ENCODE measurements at places on chromosomes 2 and 18.
A peak's percentile ranks its signal among the peaks of the same experiment; 100 is the strongest.

DNA sequence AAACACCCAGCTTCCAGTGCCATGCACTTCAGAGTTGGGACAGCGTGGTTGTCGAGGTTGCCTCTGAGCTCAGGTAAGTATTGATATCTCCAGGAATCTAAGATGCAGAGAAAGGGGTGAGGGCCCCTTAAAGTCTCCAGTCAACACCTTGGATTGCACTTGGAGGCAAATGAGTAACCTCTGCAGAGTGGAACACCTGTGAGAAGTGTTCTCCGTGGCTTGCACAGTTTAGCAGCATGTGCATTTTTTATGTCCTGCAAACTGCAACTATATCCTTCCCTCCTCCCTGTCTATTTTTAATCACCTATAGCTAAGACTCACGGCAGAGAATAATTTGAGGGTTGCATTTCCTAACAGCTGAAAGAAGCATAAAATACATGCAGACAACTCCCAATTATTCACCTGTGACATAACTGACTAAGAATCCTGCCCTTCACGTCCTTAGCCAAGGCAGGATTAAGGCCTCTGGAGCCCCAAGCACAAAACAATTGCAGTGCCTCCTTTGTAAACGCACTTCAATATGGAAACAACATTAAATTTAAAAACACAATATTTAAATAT lies 1.6 kb upstream of the ZNF385B start:
- DNase-seq: no peak

DNA sequence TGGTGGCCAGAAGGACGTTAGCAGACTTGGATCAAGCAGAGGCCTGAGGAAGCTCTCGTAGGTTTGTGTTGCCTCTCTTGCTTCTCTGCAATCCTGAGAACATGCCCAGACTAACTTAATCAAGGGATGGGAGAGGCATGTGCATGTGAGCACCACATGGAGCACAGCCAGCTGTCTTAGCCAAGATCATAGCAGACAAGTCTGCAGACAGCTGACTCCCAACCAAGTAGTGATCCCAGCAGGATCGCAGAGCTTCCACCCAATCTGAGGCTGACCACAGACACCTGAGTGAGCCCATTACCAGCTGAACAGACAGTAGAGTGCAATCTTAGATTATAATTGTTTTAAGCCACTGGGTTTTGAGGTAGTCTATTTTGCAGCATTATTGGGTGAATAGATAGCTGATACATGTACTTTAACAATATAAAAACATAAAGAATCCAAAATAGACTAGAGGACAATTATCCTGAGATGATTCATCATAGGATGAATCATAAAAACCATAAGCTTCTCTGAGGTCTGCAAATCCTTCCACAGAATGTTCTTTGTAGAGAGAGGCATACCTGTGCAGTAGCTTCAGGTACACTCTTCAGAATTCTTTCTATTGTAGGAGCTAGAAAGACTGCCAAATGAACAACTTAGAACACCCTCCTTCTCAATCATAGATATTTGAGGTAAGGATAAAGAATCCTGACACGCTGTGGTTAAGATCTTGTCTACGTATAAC lies 25.2 kb upstream of the FAM110C start:
- no peak for DNase-seq

- DNase-seq: no peak
Measured at GRCh38 chr2:85585781-85586105, 1.5 kb downstream of the VAMP5 start.

DNA sequence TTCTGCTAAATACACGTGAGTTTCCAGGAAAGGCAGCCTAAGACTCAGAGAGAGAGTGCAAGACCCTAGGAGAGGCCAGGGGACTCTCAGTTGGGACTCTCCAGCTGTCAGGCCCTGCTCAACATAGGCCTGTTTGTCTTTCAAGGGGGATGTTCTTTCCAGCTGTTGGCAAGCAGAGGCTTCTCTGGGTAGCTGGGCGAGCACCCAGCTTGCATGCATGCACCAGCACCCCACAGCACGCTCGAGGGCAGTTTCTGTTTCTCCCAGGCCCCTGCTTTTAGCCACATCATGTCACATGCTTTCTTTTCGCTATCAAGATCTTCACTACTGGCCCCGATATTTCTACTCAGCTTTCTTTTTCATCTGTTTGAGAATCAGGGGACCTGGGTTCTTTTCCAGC lies 479.3 kb upstream of the HS6ST1 start:
- no peak for DNase-seq

- no peak for DNase-seq
Measured at GRCh38 chr2:71664161-71664560, 210.8 kb downstream of the DYSF start.

GRCh38 chr2:30046979-30047378 lies 99.8 kb upstream of the YPEL5 start:
- DNase-seq: no peak

DNA sequence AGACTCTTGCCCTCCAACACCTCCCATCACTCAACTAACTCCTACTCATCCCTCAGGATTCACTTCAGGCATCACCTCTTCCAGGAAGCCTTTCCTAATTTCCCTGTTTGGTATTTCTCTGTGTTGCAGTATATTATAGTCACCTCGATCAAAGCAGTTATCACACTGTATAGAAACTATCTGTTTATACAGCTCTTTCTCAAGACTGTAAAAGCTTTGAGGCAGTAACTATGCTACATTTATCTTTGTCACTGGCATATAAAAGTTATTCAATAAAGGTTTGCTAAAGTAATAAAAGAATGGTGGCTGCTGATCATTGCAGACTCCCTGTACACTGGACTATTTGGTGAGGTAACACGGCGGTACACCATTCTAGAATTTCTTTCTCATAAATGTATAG lies 284.9 kb downstream of the PAX3 start:
- DNase-seq: no peak

- DNase-seq: no peak
Measured at GRCh38 chr18:27363872-27364271, 178.8 kb upstream of the CHST9 start.

GRCh38 chr2:172208791-172209325 lies 106.2 kb upstream of the DLX2 start:
- peak; percentile 57 for DNase-seq

- DNase-seq: no peak
Measured at GRCh38 chr2:223759569-223760430, 77.6 kb downstream of the AP1S3 start.

GRCh38 chr2:172373076-172373475 lies 54.3 kb upstream of the ITGA6 start:
- DNase-seq: no peak

DNA sequence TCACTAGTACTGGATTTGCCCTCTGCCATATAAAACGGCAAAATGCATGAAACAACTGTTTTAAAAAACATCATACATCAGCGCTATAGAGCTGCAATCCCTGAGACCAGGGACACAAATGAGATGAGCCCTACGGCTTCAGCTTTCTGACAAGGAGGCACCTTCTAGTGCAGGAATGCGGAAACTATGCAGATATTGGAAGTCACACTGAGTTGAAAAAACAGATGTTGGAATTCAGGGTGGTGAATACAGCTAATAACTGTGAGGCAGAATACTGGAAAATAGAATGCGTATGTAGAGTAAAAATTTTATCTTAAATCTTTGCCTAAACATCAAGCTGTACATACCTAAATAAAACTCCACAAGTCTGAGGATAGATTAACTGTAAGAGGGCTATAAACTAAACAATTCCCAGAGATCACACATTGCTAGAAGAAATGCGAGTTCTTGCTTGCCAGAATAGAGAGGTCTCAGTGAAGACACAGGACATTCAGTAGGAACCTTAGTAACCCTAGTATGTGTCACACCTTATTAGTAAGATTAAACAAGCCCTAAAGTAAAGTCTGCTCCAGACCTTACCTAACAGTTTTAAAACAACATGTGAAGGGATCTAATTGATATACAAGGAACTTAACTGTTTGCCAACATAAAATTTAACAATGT lies 541.4 kb upstream of the DDX18 start:
- DNase-seq: no peak

DNA sequence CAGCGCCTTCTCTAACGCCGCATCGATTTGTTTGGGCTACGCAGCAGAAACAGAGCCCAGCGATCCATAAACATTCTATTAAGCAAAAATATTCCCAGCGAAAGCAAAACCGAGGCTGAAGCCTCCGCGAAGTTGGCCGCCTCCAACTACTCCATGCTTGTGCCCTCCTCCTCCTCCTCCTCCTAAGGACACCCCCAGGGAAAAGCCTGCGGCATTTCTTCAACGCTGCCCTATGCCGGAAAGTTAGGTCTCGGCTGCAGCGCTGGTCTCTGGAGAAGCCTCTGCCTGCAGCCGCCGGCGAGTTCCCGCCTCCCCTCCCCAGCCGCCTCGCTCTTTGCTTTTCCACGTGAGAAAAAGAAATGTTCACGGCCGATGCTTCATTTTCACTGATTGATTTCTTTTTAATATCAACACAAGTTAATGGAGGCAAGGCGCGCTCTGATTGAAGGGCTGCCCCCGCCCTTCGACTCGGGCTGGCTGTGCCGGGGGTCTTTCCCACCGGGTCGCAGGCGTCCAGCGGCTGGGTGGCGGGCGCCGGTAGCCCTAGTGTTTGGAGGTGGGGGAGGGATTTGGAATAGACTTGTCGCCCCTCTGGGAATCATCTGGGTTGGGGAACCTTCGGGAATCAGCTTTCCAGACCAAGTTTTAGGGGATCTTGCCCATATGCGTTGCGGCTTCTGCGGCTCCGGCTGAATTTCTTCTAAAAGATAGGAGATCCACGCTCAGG lies 3.9 kb downstream of the NRP2 start:
- DNase-seq: no peak

- DNase-seq: no peak
Measured at GRCh38 chr2:232931636-232932035, 61.6 kb downstream of the SNORC start.

DNA sequence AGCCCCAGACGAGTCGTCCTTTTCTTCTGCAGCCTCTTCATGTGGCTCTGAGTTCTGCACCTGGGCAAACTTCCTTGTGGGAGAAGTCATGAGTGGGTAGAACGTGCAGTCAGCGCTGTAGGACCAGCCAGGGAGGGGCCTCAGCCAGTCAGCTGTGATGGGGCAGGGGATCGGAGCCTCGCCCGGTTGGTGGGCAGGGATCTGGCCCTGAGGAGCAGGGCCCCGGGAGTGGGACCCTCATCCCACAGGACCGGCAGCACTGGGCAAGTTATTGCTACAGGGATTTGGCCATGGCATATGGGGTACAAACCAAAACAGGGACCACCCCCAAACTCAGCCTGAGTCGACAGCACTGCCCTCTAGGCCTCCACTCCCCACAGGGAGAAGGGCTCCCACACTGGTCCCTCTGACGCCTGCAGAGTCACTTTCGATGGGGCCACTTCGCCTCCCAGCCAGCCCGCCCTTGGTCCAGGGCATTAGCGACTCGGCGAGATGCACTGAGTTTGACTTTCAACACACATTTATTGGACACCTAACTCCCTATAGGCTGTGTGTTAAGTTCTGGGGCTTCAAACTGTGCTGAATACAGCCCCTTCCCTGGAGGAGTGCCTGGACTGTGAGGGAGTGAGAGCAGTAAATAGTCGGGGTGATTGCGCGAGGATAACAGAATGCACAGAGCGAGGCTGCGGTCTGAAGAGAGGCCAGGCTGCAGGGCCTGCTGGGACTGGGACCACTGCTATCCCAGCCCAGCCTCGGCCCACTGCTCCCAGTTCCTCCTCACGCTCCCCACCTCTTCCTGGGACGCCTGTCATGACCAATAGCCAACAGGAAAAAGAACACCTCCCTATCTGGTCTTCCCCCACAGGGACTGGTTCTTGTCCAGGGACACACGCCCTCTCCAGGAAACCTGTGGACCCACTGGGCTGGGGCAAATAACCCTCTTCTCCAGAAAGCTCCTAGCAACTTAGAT lies 55.9 kb downstream of the SDC1 start:
- DNase-seq: no peak

- no peak for DNase-seq
Measured at GRCh38 chr2:48496849-48497248, 33.1 kb upstream of the STON1 start.

DNA sequence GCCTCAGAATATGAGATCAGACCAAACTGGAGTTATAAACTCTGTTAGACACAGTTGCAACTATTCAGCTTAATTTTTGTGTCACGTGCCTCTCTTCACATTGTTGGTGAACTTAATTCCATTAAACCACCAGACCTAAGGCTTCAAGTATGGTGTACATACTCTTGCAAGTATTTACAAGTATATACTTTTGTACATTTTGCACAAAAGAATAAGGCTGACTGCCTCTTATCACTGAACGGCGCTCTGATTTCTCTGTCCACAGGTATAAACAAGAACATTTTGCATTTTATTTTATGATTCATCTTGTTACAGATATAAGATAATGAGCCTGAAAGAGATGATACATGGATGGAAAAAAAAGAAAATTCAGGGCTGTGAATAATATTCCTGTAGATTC lies 269.7 kb upstream of the ACVR2A start:
- DNase-seq: no peak

- peak; percentile 38 for DNase-seq
Measured at GRCh38 chr2:208373460-208374089, 33.0 kb upstream of the PTH2R start.

GRCh38 chr2:237309416-237309815 lies 104.5 kb downstream of the COL6A3 start:
- no peak for DNase-seq

DNA sequence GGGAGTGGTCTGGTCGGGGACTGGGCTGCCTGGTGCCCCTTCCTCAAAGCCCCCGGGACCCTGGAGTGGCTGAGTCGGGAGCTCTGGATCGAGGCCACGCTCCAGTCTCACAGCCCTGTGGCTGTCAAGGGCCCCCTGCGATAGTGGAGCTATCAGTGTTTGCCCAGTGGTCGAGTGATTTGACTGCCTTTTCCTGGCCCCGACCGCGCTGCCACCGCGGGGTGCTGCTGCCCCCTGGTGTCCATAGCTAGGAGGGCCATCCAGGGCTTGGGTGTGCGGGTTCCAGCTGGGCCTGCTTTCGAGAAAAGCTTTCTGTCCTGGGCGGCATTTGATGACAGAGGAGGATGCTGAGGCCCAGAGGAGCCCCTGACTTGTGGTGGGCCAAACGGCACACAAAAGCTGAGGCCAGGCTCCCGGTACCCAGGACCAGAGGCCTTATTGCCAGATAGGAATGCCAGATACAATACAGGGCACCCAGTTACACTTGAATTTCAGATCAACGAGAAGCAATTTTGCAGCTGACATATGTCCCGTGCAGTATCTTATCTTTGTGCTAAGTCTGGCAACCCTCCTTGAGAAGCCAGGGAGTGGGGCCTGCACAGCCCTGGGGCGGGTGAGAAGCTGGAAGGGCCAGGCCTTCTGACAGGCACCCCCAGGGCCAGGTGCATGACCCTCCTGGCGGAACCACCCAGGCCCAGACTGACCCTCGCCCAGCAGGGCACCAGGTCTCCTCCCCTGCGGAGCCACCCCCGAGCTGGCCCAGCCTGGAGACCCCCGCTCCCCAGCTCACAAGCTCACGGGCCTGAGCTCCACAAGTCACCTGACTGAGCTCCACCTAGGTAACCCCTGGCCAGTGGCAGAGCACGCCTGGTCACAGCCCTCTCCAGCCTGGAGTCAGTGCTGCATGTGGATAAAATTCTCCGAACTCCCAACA lies 13.0 kb downstream of the ODC1 start:
- DNase-seq: peak; percentile 49

DNA sequence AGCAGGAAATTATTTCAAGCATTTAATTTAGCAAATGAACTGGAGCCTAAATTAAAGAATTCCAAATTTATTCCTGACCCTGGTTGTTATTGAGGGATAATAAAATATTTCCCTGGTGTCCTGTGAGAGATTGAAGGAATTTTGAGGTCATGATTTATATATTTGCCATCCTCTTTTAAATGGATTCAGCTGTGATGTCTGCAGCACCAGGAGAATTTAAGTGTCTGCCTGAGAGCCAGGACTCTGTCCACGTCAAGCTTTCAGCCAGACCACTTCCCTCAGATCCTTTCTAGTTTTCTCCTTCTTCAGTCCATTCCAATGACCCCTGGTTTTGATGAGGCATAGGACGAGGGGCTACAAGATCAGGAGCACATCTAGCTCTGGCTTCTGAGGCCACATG lies 59.9 kb downstream of the INO80C start:
- no peak for DNase-seq
